ENCODE measurements at places on chromosomes 3 and 15.

GRCh38 chr3:156443079-156443478 is 111.8 kb downstream of the SSR3 start:
- DNase-seq: no peak

- DNase-seq: no peak
Measured at GRCh38 chr15:70084461-70084860, 13.3 kb downstream of the TLE3 start.

DNA sequence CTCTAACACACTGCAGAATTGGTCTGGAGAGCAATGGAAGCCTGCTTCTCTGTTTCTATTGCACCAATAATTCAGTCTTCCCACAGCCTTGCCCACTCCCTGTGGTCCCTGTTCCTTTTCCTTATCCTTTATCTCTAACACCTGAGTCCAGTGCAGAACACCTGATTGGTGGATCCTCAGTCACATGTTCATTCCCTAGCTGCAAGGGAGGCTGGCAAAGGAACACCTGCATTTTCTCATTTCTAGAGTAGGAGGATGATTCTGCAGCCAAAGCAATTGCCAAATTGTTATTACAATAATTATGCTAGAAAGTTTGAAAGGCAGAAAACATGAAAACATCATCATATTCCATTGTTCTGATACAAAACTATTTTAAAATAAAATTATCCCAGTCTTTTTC is 83.8 kb upstream of the SAMMSON start:
- no peak for DNase-seq

- DNase-seq: no peak
Measured at GRCh38 chr3:184334470-184335158, 2.8 kb upstream of the FAM131A start.

GRCh38 chr3:52088445-52089367 is 32.3 kb upstream of the DUSP7 start:
- DNase-seq: no peak

- DNase-seq: no peak
Measured at GRCh38 chr3:180433152-180433551, 168.8 kb upstream of the TTC14 start.

GRCh38 chr3:42507252-42507651 is 4.8 kb downstream of the VIPR1 start:
- DNase-seq: no peak

DNA sequence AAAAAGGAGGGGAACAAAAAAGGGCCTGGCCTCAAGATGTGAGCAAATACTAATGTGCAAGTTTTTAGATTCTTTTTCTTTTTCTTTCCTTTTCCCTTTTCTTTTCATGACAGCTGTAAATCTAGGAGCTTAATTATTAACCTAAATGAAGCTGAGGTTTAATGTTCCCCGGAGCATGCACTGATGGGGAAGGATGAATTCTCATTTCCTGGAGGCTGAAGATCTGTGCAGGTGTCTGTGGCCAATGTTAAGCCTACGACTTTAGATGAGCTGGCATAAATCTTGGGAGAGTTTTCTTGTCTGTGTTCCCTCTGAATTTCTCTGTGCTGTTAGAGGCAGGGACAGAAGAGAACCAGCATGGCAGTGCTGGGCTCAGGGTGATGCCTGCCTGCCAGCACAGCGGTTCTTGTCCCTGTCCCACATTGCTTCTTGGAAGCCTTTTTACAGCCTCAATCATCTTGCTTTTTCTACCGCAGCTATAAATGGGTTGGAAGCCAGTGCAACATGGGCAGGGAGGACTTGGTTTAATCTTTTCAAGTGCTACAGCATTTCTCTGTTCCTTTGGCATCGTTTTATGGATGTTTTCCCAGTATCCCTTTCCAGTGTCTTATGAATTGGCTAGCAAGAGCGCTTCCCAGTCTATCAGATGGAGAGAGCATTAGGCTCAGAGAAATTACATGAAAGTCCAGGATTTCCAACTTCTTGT is 119.1 kb downstream of the ATG7 start:
- no peak for DNase-seq

- no peak for DNase-seq
Measured at GRCh38 chr3:152360966-152361365, 92.2 kb downstream of the MBNL1 start.

DNA sequence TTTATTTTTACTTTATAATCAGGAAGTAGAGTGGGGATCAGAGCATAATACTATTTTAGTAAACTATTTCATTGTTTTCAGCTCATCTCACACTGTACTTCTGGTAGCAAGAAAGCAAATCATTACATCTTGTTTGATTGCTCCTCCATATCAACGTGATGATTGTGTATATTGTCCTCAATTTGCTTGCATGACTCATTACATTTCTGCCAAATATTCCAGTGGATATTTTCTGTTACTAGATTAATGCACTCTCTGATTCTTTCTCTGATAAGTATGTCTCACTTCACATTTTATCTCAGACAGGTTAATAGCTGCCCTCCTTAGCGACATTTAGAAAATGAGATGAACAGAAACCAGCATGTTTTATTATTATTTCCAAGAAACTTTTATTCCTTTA is 1145.3 kb downstream of the OTOL1 start:
- no peak for DNase-seq

- no peak for DNase-seq
Measured at GRCh38 chr3:81581966-81582599, 179.4 kb downstream of the GBE1 start.

DNA sequence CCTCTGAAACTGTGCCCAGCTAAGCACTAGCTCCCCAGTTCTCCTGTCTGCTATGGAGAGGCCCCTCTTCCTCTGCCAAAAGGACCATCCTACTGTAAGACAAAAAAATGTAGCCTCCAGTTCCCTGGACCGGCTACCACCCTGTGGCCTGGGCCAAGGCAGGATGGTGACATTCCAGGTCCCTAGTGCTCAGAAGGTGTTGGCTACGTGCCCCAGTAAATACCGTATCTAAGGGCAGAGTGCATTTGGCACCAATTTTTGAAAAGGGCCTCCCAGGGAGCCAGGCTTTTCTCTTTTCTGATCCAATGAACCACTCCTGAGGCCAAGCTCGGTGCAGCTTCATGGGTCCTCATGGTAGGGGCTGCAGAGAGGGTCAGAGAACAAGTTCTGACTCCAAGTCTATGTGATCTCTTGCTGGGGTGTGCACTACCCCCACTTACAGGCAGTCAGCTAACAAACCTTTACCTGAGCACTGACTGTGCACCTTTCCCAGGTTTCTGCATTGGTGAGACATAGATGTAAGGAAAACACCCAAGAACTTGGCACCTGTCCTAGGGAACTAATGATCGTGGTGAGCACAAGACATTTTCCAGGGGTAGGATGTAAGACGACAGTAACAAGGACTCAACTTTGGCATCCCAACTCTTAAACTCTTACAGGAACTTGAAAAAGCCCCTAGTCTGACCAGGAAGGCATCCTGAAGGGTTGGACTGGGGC is 32.6 kb downstream of the TLE3 start:
- no peak for DNase-seq

- no peak for DNase-seq
Measured at GRCh38 chr3:84983490-84983889, 24.7 kb downstream of the CADM2 start.
